LNCaP clone FGC (cell line): ENCODE measurements at places on chromosomes 2 and 18.

DNA sequence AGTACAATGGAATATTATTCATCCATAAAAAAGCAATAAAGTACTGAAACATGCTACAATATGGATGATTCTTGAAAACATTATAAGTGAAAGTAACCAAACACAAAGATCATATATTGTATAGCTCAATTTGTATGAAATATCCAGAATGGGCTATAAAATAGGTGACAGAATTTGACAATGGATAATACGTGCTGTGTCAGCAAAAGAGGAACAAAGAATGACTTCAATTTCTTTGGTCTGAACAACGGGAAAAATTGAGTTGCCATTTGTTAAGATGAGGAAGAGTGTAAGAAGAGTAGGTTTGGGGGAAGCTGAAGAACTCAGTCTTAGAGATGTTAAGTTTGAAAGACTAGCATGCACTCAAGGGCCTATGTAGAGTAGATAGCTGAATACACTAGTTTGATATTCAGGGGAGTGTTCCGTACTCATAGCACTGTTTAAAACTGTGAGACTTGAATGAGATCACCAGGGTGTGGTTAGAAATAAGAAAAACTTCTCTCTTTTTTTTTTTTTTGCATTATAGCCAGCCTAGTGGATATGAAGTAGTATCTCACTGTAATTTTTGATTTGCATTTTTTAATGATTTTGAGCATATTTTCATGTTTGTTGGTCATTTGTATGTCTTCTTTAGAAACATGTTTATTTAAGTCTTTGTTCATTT, 213.6 kb downstream of the NR4A2 start:
- no peak for DNase-seq

- peak; percentile 65 for DNase-seq
Measured at GRCh38 chr2:172103471-172104272, 972 bp upstream of the DLX2 start.

GRCh38 chr2:23757686-23758433, 169.1 kb downstream of the ATAD2B start:
- DNase-seq = no peak

DNA sequence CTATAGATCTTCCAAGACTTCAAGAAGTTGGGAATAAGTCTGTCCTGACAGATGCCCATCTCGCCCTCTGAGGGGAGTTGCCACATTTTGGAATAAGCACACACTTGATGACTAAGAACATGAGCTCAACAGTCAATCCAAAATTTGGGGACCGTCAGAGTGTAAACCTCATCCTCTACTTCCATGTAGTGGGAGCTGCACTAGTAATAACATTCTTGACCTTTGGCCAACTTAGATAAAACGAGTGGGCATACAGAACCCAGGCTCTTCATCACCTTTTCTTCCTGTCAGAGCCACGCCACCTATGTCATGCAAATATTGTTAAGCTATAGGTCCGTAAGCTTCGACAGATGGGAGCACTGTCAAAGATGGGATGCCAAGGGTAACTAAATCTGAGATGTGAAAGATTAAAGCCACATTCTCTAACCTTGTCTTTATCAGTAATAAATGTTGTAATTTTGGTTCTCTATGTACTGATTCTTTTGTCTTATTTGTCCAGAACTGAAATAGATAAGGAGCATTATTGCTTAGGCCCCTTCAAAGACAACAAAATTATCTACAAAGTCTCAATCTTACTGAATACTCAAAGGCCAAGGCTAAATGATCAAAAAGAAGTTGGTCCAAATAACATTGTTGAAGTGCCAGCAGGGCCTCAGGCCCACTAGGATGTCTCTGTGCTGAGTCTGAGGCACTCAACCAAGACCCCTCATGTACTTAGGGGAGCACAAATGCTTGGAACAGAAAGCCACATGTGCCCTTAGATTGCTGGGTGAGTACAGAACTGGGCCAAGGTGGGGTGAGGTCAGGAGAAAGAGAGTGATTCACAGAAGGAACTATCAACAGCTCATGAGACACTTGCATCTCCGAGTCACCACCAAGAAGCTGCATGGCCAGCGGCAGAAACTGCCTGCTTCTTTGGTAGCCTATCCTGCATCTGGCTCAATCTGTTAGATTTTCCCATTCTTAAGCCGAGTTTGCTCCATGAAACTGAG, 15.0 kb downstream of the CDH2 start:
- DNase-seq = no peak

DNA sequence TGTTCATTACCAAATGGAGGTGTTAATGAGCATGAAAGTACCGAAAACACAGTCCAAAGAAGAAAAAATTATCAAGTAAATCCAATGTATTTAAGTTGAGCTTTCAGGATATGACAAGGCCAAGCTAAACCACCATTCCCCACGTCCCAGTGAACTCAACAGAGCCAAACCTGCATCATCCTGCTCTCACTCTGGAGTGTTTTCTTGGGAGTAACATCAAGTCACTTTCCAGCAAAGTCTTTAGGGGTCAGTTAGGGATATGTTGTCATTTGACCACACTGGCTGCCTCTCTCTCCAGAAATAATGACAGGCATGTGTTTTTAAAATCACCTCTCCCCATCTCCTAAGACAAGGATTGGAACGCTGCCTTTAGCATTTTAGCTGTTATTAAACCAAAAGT, 140.5 kb downstream of the SRBD1 start:
- DNase-seq = no peak

- no peak for DNase-seq
Measured at GRCh38 chr2:156818221-156818620, 382.0 kb downstream of the GPD2 start.

GRCh38 chr18:72206814-72207213, 337.3 kb downstream of the CBLN2 start:
- DNase-seq = no peak

DNA sequence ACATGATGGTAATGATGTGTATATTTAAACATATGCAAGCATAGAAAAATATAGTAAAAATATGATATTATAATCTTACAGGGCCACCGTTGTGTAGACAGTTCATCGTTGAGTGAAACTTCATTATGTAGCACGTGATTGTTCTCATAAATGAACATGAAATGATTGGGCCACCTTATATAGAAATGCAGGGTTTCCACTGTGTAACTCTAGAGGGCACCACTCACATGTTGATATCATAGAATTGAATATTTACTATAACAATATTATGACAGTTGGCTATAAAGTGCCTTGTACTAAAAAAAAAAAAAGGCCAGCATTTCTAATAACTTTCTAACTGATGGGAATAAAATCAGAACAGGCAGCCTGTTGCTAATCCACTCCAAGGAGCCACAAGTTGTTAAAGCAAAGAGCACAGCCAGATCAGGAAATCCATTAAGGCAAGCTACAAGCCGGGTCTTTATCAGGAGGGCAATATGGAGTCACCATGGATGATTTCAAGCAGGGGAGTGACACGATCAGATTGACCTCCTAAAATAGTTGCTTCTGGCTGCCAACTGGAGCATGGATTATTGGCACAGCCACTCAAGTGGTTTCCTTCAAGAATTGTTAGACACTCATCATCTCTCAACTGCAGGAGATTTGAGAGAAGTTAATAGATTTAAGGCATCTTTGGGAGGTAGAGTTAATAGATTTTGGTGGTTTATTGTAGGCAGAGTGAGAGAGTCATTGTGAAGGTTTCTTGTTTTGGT, 16.7 kb downstream of the IL1F10 start:
- no peak for DNase-seq

GRCh38 chr2:32775954-32776353, 148.1 kb downstream of the TTC27 start:
- DNase-seq = no peak

GRCh38 chr2:10300328-10300920, 2.3 kb upstream of the HPCAL1 start:
- no peak for DNase-seq

- no peak for DNase-seq
Measured at GRCh38 chr2:223967981-223968380, 10.7 kb downstream of the MRPL44 start.
